Fibroblast of skin of left quadriceps (primary cell): ENCODE measurements at places on chromosomes 5 and 9.

DNA sequence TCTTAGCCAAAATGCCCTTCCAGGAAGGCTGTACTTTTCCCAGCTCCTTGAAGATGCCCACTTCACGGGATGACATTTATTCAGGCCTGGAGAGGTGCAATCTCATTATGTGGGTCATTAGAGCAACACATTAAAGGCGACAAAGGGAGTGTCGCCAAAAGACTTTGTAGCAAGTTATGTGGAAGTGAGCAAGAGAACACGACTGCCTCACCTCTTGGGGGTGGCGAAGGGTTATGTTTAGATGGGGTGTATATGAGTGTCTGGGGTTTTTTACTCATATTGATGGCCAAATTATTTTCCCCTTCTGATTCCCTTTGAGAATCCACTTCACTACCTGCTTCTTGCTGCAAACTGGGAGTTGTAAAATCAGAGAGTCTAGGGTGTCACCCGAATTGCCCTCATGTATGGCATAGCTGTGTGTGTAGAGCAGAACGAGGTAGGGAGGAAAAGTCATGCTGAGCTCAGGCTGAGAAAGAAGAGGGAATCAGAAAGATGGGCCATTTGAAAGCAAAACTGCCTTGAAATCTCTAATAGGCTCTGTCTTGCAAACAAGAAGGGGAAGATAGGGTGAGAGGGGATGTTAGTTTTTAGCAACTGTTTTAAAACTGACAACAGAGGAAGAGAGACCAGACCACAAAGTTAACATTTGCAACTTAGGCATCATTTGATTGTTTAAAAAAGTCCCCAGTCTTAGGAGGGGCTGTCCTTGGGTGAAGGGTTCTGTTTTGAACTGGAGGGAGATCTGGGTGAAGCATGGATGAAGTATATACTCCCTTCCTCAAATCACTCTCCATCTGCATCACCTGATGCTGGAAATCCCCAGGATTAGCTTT, 97.1 kb upstream of the IL12B start:
- no peak for DNase-seq

DNA sequence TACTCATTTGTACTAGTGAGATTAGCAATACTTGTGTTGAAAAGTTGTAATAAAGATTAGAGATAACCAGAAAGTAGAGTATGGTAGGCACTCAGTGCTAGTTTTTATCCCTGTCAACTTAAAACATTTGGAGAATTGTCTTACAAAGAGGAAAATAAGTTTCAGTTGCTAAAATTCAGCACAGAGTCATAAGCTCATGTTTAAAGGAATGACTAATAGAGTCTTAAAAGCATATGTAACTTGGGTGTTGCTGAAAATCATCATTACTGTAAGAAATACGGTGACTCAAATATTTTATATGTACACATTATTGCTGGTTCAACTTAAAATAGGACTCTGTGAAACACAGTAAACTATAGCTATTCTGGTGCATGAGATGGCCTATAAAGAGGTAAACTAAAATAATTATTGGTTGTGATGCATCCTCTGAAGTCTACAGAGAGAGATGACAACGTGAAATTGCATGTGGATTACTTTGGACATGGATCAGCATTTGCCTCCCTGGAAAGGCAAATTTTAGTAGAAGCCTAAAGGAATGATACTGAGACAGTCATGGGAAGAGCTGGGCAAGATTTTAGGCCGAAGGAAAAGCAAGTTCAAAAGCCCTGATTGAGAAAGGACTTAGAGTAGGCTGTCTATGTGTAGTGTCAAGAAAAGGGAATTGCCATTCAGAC, 34.6 kb downstream of the SGCD start:
- DNase-seq, result peak; percentile 57

- DNase-seq, result no peak
These were observed 443.5 kb upstream of the CDH6 start for GRCh38 chr5:30749971-30750370.

DNA sequence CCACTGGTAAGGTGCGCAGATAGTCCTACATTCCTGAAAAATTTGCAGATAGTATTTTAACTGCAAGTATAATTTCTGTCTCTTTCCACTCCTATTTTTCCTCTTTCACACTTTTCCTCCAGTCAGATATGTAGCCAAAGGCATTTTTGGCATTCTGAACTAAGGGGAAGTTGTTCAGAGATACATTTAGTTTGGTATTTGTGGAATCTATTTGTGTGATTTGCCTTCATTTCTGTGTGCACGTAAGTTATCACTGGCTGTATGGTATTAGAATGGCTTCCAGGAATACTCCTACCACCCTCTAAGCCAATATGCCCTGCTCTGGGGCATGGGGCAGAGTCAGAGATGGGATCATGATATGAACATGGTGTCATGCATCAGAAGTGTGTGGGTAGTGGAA, 45.8 kb upstream of the GRAMD2B start:
- no peak for DNase-seq

GRCh38 chr9:84339503-84339902, 1.1 kb downstream of the SLC28A3 start:
- no peak for DNase-seq

GRCh38 chr9:134067904-134068743, at the start of gene BRD3:
TSS of gene BRD3 (minus strand) at chr9:134068026. CDS start at chr9:134053477, 14,549 bp downstream.
- peak; percentile 79 for DNase-seq

- no peak for DNase-seq
These were observed 92.5 kb downstream of the CACNA1B start for GRCh38 chr9:137970098-137970497.

GRCh38 chr5:1799110-1799601, 481 bp downstream of the MRPL36 start:
- no peak for DNase-seq

DNA sequence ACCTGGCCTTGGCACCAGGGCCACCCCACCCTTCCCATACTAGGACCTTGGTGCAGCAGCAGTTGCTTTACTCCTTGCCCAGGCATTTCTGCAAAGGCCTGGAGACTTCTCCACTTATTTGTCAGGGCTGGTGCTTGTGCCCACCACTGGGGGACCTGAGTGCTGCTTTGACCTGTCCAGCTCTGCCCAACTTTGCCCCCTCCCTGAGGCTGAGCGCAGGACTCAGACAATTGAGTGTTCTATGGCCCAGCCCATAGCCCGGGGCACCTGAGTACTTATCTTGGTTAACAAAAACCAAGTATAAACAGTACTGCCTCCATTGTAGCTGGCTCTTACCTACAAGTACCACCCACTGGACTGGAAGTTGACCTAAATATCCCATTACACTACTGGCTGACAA, 406.1 kb upstream of the CHD1 start:
- DNase-seq, result no peak

DNA sequence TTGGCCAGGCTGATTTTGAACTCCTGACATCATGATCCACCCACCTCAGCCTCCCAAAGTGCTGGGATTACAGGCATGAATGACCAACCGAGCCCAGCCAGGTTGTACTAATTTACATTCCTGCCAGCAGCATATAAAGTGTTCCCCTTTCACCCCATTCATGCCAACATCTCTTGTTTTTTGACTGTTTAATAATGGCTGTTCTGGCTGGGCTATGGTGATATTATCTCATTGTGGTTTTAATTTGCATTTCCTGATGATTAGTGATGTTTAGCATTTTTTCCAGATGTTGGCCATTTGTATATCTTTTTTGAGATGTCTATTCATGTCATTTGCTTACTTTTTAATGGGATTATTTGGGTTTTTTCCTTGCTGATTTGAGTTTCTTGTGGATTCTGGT, 87.3 kb downstream of the INVS start:
- no peak for DNase-seq

DNA sequence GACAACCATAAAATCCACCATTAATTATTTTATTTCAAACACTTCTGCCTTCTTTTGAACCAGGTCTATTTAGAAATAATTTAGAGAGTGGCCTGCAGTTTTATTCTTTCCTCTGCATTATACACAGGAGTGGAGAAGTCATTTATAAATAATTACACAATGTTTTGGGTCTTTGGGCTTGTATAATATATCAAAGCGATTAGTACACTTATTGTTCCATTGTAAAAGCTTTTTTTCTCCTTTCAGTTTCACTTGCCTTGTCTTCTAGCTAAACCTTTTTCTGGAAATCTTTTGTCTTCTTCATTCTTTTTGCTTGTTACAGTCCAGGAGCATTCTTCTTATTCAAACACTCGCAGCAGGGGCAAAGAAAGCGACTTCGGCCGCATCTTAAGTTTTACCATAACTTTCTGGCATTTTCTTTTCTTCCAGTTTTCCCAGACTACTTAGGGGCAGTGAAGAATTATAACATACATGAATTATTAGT, 7.3 kb upstream of the NEUROG1 start:
- DNase-seq, result no peak

DNA sequence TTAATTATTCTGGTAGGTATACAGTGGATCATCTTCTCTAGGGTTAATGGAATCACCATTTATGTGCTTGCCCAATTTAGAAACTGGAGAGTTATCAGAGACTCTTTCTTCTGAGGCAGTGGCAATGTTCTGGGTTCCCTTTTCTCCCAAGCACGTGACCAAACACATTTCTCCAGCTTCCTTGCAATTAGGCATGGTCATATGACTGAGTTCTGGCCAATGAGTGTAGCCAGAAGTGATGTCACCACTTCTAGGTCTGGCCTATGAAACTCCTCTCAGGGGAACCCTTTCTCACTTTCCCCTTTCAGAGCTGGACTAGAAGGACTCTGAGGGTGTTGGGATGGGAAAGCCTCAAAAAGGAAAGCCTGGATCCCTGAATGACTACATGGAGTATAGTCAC, 172.0 kb downstream of the NSG2 start:
- no peak for DNase-seq

GRCh38 chr5:59061377-59061776, 478.5 kb downstream of the RAB3C start:
- DNase-seq, result no peak

DNA sequence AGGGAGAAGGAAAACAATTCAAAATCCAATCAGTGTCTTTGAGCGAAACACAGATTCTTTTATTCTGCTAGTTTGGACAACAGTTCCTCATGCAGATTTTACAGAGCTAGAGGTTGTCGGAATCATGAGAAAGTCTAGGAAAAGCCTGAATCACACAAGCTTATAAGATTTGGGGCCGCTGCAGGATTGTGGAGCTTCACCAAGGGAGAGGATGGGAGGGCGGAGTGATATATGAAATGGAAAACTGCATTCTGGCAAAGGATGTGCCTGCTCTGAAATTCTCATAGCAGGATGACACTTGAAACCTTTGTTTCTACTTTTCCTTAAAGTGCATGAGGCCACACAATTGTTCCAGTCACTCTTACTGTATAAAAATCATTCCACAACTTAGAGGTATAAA, 134.3 kb downstream of the OR2K2 start:
- no peak for DNase-seq

GRCh38 chr5:74360535-74361210, 279.9 kb downstream of the ENC1 start:
- DNase-seq, result no peak

GRCh38 chr5:144142139-144142823, 28.2 kb downstream of the YIPF5 start:
- DNase-seq, result peak; percentile 44

DNA sequence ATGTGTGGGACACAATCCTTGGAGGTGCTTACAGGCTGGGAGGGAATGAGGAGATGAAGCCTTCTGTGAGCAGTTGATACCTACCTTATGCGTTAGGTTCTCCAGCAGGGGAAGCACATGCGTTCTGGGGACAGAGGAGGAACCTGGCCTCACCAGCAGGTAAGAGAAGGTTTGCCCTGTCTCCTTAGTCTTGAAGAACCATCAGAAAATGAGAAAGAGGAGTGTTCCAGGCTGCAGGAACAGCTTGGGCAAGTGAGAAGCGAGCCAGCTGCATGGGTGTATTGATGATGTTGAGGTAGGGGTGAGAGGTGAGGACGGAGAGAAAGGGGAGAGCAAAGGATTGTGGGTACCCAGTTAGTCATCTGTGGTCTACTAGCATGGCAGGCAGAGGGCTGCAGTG, 156.9 kb upstream of the MVB12B start:
- DNase-seq, result no peak

DNA sequence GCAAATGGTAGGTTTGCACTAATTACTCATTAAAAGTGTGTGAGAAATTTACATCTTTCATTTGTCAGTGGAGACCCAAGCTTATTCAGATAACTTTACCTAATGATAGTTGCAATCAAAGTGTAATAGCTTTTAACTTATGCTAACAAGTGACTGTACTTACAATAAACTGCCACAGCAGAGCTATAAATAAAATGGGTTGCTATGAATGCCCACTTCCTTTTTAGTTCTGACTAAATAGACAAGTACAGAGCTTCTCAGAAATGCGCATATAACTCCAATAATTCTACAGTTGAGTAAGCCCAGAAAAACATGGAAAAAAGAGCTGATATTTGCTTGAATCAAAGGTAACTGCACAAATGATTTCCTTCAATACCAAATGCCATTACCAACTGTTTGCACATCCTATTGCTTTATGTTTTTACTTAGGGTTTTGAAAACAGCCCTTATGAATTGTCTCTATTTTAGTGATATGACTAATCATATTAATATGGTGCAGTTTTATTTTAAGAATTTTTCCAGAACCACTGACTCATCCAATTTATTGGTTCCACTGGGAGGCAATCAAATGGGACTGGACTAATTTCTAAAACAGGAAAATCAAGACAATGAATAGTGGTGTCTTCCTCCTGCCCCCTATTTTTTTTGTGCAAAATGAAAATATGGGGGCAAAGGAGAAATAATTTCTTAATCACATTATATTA, 84.1 kb downstream of the PPP2R2B start:
- DNase-seq, result no peak

DNA sequence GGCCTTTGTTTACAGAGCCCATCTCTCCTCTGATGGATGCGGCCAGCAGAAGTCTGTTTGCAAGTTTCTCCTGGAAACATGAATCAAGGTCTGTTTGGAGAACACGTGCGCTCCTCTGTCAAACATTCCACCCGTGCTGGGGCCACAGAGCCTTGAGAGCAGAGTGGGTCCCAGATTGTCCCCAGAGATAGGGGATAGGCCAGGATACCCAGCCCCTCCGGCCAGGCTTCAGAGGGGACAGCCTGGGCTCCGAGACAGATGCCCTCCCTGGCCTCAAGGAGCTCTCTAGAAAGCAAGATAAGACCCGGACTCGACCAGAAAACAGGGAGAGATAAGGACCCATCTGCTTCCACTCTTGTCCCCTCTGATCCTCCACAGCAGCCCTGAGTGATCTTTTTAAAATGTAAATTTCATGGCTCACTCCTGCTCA, 40.4 kb upstream of the HAND1 start:
- DNase-seq, result no peak

DNA sequence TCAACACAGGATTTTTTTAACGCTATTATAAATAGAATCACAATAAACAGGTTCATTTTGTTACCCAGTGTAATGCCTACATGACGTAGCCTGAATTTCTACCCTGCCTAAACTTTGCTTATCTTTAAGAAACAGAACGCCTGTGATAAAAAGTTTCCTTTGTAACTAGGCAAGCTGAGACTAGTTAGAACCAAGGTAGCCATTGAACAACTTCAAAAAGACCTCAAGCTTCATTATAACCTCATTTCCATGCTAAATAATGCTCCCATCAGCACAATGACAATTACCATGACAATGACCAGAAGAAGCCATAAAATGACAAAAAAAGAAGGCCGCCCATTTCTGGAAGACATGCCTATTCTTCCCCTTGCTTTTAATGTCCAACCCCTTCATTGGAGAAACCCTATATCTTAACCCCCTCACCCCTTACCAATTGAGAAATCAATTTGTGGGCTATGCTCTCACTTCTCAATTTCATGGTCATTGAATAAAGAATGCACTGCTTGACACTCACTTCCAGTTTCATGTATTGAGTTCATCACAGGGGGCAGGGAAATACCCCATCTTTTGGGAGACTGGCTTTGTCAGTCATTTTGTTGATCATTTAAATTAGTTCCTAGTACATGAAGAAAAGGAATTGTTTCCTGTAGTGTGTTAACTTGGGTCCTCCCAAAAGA, 276.8 kb downstream of the MCTP1 start:
- DNase-seq, result no peak
